ENCODE measurements at places on chromosomes 5 and 9.

DNA sequence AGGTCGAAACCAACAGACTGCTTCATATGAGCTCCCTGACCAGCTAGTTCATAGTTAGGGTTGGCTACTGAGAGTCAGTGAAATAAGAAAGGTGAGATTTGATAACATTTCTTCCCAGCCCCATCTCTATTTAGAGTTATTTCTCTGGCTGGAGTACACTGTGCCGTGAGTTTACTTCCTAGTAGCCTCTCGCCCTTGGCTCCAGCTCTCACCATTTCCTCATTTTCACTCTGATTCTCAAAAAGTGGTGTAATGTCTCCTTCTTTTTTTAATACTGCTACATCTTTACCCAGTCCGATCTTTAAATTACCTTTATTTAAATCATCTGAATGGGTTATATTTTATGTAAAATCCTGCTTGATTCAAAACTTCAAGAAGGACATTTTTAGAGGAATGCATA, 100.4 kb upstream of the FAM174A start:
- DNase-seq, result peak; percentile 18

- DNase-seq, result no peak
Measured at GRCh38 chr9:18520416-18521047, 46.6 kb downstream of the ADAMTSL1 start.

- DNase-seq, result peak; percentile 48
Measured at GRCh38 chr5:180084638-180085561, 13.3 kb upstream of the RNF130 start.

DNA sequence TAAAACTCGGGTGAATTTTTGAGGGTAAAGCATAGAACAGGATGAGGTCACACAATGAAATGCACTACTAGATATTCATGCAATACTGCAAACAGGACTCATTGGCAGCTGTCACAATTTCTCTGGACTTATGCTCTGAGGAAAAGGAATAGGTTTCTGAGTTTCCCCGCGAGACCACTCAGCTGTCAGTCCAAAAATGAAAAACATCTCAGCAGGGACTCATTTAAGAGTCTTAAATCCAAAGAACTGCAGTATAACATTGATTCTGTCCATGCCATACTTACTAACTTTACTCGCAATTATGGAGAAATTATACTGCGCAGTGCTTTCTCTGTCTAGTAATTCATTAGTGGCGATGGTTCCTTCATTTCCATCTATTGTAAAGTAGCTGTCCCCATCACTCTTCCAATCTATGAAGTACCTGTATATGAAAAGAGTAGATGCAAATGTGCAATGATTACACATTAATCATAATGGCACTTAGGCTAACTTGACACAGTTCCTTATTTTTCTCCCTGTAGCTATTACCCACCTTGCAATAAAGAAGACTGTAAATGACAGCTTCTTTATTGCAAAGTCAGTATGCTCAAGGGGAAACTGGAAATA, 1070.0 kb downstream of the CDH12 start:
- DNase-seq, result no peak

DNA sequence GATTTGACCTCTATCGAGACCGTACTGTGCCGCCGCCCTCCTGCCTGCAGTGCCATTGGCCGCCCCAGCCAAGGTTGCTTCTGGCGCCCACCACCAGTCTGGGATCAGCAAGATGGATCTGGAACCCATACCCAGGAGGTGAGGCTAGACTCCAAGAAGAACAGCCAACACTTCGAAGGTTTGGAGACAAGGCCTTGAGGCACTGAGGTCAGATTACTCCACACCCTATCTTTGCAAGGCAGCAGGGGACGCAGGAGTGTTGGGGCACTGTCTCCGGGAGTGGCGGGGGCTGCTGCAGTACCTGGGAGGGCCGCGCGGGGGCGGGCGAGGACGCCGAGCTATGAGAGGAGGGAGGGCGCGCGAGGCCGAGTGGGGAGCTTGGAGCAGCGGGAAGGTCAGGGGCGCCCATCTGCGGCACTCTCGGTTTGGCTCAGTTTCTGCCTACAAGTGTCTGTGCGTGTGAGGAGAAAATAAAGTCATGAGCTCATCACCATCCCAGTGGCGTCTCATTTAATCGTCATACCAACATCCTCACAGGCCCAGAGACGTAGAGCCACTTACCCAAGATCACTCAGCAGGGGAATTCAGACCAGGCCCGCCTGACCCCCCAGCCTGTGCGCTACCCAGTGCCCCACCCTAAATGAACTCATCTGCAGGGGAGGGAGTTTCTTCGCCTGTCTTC, 20.5 kb upstream of the PSD2 start:
- peak; percentile 93 for DNase-seq

GRCh38 chr9:6771722-6772121, 13.9 kb downstream of the KDM4C start:
- DNase-seq, result no peak

DNA sequence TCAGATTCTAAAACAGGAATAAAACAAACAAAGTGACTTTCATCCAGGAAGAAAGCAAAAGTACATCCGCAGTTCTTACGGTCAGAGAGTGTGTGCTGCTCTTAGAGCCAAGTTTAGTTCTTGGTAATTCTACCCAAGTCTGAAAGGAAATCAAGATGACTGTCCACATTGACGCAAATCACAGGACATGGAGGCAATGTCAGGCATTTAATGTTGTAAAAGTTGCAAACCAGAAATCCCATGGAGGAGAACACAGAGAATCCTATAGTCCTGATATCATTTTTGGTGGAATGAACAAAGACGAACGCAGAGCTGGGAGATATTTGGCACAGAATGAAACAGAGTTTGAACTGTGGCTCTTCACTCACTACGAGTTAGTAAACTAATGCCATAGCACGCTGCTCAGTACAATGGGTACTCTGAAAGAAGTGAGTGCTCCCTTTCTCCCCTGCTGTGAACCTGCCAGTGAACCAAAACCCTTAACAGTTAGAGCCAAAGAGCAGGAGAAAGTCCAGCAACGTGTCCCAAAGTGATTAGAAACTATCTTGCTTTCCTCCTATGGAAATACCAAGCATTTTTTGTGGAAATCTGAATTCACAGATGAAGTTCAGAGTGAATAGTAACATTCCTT, 74.3 kb downstream of the MUSK start:
- no peak for DNase-seq

DNA sequence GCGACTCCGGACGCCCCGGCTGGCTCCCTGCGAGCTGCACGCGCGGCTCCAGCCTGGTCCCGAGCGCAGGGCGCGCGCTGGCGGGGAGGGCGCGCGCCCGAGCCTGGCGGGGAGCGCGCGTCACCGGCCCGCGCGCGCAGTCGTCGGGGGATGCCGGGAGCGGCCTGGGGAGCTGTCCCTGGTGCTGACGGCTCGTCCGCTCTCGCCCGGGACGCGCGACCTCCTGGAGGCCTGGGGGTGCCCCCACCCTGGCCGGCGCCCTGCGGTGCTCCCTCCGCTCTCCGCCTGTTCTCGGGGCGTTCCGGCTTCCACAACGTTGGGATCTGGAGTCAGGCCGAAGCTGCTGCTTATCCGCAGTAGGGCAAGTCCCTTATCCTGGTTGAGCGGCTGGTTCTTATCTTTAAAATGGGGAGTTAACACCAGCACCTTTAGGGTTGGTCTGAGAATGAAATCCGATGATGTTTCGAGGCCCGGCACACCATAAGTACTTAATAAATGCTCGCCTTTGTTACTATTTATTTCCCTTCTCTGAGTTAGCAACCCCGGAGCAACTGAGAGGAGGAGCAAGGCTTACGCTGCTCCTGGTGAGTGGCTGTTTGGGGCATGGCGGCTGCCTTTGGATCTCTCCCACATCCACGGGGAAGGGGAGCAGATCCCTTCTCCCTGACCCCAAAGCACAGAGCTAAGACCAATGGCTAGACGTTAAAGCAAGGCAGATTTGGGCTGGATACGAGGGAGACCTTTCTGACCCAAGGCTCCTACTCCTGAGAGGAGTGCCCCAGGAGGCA, at the start of gene FAM163B:
TSS of gene FAM163B (minus strand) at position 79 of the 788 bp plus-strand sequence. CDS start 29,166 bp downstream, outside the sequence.
- DNase-seq, result no peak

DNA sequence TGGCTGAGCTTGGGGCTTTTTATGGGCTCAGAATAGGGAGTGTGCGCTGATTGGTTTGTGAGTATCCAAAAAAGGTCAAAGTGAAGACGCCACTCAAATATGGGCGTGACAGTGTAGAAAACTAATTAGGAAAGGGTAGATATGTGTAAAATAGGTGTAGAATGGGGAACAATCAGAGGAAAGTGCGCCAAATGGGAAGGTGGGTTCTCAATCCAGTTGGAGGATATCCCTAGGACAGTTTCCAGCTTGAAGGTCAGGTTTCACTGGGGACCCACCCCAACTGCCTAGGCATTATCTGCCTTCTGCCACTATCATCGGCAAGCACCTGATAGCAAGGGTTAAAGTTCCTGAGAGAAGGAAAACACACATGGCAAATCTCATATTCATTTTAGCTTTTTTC, 9.3 kb upstream of the MOCS2 start:
- DNase-seq, result no peak

DNA sequence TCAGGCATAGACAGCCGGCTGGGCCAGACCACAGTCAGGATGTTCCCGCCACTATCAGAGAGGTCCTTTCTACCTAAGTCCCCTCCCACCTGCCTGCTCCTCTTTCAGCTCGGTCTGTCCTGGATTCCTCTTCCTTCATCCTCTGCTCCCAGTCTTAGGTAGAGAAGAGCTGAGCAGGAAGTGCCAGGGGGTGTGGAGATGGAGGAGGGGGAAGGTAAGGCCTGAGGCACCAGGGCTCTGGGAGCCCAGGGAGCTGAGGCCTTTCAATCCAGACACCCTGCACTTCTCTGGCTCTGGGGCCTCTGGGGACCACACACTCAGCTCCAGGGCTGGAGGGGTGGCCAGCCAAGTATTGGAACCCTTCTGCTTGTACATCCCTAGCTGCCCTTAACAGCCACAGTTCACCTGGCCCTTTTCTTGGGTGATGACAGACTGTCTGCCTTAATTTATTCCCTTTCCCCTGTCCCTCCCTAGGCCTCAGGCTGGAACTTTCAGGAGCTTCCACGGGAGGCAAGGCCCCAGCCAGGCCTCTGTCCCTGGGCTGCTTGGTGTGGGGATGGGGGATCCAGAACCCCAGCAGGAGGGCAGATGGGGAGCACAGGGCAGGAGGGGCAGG, 15.6 kb downstream of the IRF1 start:
- no peak for DNase-seq

DNA sequence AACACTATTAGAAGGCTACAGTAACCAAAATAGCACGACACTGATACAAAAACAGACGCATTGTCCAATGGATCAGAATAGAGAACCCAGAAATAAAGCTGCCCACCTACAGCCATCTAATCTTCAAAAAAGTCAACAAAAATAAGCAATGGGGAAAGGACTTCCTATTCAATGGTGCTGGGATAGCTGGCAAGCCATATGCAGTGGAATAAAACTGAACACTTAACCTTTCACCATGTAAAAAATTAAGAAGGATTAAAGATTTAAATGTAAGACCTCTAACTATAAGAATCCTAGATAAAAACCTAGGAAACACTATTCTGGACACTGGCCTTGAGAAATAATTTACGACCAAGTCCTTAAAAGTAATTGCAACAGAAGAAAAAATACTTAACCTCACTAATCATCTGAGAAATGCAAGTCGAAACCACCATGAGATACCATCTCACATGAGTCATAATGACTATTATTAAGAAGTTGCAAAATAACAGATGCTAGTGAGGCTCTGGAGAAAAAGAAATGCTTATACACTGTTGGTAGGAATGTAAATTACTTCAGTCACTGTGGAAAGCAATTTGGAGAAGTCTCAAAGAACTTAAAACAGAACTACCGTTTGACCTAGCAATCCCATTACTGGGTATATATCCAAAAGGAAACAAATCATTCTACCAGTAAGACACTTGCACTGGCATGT, 203.3 kb upstream of the CDH9 start:
- peak; percentile 7 for DNase-seq

DNA sequence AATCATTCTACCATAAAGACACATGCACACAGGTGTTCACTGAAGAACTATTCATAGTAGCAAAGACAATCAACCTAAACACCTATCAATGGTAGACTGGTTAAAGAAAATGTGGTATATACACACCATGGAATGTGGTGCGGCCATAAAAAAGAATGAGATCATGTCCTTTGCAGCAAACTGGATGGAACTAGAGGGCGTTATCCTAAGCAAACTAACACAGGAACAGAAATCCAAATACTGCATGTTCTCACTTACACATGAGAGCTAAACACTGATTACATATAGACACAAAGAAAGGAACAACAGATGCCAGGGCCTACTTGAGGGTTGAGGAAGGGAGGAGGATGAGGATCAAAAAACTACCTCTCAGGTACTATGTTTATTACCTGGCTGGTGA, 103.8 kb downstream of the DRD1 start:
- no peak for DNase-seq

DNA sequence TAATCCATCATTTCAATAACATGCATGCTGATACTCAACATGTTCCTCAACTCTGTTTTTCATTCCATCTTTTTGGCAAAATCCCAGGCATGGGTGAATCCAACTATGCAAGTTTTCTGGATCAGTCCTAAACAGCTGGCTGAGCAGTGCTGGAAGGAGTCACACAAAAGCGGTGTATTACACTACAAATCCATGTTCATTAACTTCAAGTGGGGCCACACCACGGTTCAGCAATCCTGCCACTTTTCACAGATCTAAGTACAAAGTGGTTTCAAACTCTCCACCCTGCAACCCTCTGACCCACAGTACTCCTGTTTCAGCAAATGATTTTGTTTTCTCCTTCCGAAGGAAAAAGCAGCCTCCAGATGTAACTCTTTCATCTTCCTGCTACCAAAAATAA, 222.5 kb downstream of the EPB41L4A start:
- no peak for DNase-seq

- DNase-seq, result peak; percentile 59
Measured at GRCh38 chr5:128213340-128213739, 129.8 kb downstream of the SLC12A2 start.

DNA sequence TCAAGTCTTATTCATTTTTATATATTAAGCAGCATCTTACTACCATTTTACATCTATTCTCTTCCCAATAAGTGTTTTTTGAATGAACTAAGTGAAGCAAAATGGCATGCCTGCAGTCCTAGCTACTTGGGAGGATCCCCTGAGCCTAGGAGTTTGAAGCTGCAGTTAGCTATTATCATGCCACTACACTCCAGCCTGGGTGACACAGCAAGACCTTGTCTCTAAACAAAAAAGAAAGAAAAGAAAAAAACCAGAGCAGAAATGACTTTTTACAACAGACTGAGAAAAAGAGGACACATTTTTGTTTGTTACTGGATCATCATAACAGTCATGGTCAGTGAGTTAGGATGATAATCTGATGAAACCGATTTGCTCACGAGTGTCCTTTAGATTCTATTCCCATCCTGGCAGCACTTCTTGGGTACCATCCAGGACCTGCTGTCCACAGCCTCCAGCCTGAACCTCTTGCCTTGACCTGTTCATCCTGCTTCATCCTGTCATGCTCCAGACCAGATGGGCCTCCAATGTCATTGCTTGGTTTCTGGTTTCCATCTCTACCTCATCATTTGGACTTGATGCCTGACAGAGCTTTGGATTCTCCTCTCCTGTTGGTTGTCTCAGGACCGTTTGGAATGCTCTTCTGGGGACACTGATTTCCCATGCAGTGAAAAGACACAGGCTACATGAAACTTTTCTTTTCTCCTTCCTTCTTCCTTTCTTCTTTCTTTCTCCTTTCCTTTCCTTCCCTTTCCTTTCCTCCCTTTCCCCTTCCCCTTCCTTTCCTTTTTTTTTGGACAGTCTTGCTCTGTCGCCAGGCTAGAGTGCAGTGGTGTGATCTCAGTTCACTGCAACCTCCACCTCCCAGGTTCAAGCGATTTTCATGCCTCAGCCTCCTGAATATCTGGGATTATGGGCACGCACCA, 50.1 kb upstream of the GLRX start:
- no peak for DNase-seq

GRCh38 chr5:117679046-117679445, 1104.4 kb upstream of the SEMA6A start:
- DNase-seq, result no peak

All from suppressor macrophage treated with lipopolysaccharide for 4 hours (primary cell).